ENCODE measurements at places on chromosomes 1 and 21.
A peak's percentile ranks its signal among the peaks of the same experiment; 100 is the strongest.

- H3K4me1 ChIP-seq, result peaks cover 7% of the 10 kb centered on the region
- H3K4me3 ChIP-seq, result no peak overlapping the region
- no peaks in the 10 kb centered on the region for H3K27me3 ChIP-seq
- H3K36me3 ChIP-seq, result no peaks in the 10 kb centered on the region
- no peak overlapping the region for H3K27ac ChIP-seq
These were observed 56.0 kb downstream of the OLFML3 start for GRCh38 chr1:114035304-114035700.

- H3K36me3 ChIP-seq, result no peaks in the 10 kb centered on the region
- H3K4me3 ChIP-seq, result no peak overlapping the region
- no peaks in the 10 kb centered on the region for H3K4me1 ChIP-seq
- H3K27ac ChIP-seq, result no peak overlapping the region
- H3K27me3 ChIP-seq, result no peaks in the 10 kb centered on the region
These were observed 81.4 kb downstream of the CHRM3 start for GRCh38 chr1:239467730-239468129.

DNA sequence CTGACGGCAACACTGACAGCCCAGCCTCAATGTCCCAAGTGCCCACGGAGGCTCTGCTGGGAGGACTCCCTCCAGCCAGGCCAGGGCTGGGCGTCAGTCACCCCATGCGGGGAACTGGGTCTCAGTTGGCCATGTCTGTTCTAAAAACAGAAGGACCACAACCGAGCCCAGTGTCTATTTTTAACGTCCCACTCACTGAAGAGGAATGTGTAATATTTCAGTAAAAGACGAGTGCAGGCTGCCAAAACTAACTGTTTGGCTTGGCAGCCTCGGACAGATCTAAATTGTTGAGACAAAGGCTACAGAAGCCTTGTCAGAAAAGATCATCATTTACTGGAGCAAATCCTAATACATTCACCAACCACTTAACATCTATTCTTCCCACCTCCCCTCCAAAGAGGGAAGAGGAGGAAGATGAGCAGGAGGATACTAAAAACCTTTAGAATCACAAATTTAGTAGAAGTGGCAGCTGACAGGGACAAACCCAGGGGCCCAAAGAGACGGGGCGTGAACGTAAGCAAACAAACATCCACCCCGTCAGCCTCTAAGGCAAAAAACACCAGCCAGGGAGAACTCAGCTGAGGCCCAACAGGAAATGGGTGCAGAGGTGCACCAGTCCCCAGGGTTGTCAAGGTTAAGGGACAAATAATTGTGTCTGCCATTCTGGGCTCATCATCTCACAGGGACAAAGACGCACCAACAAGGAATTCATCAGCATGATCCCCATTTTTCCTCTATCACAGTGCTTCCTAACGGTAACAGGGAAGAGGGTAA lies 18.7 kb downstream of the C1orf198 start:
- no peaks in the 10 kb centered on the region for H3K27me3 ChIP-seq
- peaks cover 9% of the 10 kb centered on the region for H3K36me3 ChIP-seq
- H3K27ac ChIP-seq, result peak overlapping the region; percentile 76
- no peak overlapping the region for H3K4me3 ChIP-seq
- H3K4me1 ChIP-seq, result peaks cover 48% of the 10 kb centered on the region

DNA sequence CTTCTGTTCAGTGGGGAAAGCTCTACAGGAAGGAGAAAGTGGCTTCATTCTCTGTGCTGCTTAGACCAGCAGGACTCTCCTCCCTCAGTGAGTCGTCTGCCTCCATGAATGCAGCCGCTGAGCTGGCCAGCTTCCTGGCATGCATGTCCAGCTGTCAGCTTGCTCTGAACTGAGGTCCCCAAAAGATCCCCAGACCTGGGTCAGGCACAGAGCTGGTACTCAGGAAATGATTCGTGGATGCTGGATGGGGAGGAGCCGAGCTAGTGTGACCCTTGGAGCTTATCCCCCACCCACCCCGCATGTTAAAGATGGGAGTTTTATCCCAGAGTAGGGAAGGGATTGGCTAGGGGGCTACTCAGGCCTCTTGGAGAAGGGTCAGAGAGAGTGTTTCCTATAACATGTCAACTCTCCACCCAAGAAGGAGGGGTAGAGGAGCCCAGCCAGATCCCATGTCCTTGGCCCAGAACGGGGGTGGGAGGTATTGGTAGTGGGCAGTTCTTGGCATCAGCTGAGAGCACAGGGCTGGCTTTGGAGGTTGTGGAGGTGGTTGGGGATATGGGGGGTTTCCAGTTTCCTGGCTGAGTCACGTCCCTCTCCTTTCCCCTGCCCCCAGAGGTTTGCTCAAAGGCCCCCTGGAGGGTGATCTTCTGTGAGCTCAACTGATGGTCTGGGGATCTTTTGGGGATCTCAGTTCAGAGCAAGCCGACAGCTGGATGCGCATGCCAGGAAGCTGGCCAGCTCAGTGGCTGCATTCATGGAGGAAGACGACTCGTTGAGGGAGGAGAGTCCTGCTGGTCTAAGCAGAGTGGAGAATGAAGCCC lies 110.1 kb downstream of the FOXD2 start:
- no peaks in the 10 kb centered on the region for H3K27me3 ChIP-seq
- H3K27ac ChIP-seq, result no peak overlapping the region
- no peaks in the 10 kb centered on the region for H3K36me3 ChIP-seq
- no peak overlapping the region for H3K4me3 ChIP-seq
- DNase-seq, result no peak

GRCh38 chr1:157956732-157957131 lies 36.7 kb upstream of the KIRREL1 start:
- H3K4me1 ChIP-seq, result no peaks in the 10 kb centered on the region
- no peak for DNase-seq
- H3K4me3 ChIP-seq, result no peak overlapping the region
- no peak overlapping the region for H3K27ac ChIP-seq
- H3K27me3 ChIP-seq, result no peaks in the 10 kb centered on the region

- H3K4me1 ChIP-seq, result no peaks in the 10 kb centered on the region
- peak; percentile 72 for DNase-seq
- no peaks in the 10 kb centered on the region for H3K27me3 ChIP-seq
- H3K27ac ChIP-seq, result no peak overlapping the region
- no peak overlapping the region for H3K4me3 ChIP-seq
- H3K36me3 ChIP-seq, result no peaks in the 10 kb centered on the region
These were observed 11.7 kb upstream of the IGSF3 start for GRCh38 chr1:116679091-116679827.

- no peak for DNase-seq
- H3K4me3 ChIP-seq, result peak overlapping the region; percentile 74
- H3K27me3 ChIP-seq, result no peaks in the 10 kb centered on the region
- H3K4me1 ChIP-seq, result peaks cover 55% of the 10 kb centered on the region
- H3K27ac ChIP-seq, result peak overlapping the region; percentile 82
These were observed 327 bp downstream of the LRRC40 start for GRCh38 chr1:70205071-70205433.

GRCh38 chr1:29706936-29707335 lies 470.6 kb downstream of the PTPRU start:
- no peaks in the 10 kb centered on the region for H3K36me3 ChIP-seq
- DNase-seq, result no peak
- H3K27me3 ChIP-seq, result no peaks in the 10 kb centered on the region
- peaks cover 23% of the 10 kb centered on the region for H3K4me1 ChIP-seq
- no peak overlapping the region for H3K4me3 ChIP-seq
- no peak overlapping the region for H3K27ac ChIP-seq

Data from vagina (tissue), 2 donors.